NK-92 treated with Interleukin-12 subunit alpha and Interleukin-12 subunit beta, amount 100 ng/mL, for 24 hours (cell line): ENCODE measurements at places on chromosomes 11 and 22.

- no peak for DNase-seq
Observed at GRCh38 chr22:30572840-30573593, 1.4 kb downstream of the GAL3ST1 start.

DNA sequence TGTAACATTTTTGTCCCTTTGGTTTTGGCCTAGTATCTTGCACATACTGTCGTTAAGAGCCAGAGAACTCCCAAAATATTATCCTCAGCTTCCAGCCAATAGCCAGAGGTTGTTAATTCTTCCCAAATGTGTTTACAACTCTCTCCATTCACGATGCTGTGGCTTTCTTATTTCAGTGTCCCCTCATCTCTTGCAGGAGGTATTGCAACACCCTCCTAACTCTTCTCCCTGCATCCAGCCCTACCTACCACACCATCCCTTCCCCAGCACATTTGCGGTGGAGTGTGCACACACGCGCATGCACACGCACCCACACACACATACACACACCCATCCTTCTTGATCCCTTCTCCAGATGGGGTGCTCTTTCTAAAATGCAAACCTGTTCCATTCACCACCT, 75.6 kb upstream of the LMO2 start:
- no peak for DNase-seq

- DNase-seq = no peak
Observed at GRCh38 chr11:118065384-118065783, 11.5 kb upstream of the TMPRSS4 start.

DNA sequence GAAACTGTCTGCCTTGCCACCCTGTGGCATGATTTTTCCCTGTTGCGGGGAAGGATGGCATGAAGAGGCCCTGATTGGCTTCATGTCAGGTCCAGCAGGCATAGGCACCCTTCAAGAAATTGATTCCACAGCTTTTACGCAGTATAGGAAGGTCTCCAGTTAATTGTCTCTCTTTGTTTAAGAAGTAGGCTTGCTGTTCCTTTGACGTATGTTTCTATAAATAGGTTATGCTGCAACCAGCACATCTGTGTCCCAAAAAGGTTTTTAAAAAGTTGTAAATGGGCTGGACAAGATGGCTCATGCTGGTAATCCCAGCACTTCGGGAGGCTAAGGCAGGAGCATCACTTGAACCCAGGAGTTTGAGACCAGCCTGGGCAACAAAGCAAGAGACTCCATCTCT, 62.6 kb downstream of the CD6 start:
- no peak for DNase-seq
